ENCODE measurements at places on chromosomes 12 and 14.

DNA sequence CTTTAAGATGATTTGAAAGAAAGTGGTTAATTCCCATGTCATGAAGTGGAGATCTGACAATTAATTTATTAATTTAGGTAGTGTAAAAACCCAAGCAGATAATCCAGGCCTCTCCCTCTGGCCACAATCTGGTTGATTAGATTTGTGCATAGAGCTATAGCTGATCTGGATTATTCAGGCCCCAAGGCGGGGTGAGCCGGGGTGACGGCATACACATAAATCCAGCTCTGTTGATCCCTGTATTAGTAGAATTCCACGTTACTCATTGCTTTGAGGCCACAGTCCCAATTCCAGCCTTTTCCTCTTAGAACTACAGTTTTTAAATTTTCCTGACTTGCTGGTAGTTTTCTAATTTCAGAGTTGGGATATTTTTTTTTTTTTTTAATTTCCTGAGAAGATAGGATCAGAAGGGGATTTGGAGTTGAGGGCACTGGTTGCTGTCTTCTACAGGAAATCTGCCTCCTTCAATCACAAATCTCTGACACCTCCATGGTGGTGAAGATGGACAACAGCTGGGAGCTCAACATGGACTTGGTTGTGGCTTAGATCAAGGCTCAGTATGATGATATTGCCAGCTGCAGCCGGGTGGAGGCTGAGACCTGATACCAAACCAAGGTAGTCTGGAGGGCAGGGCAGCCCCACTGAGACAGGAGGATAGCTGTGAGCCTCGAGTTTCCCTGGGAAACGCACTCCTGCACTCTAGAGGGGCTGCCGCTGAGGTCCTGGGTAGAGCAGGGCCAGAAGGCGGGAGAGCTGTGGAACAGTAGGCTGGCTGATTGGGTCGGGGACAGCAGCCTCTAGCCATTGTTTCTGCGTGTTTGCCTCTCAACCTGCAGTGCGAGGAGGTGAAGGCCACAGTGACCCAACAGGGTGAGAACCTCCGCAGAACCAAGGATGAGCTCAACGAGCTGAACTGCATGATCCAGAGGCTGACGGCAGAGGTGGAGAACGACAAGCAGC lies 19.4 kb downstream of the KRT85 start:
- no peak for DNase-seq

DNA sequence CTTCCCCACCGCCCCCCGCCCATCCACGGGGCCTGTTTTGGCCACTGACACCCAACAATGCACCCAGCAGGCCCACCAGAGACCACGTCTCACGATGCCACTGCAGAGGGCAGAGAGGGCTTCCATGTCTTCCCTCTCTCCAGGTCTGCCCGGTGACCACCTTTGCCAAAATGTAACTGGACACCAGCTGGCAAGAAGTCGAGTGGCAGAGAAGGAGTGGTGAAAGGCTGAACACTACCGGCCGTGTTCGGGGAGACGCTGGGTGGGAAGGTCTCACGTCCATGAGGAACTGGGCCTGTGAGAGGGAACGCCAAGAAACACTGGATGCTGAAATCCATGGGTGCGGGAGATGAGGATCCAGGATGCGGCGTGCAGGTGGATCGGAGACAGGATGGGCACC lies 308.2 kb downstream of the ADGRD1 start:
- no peak for DNase-seq

DNA sequence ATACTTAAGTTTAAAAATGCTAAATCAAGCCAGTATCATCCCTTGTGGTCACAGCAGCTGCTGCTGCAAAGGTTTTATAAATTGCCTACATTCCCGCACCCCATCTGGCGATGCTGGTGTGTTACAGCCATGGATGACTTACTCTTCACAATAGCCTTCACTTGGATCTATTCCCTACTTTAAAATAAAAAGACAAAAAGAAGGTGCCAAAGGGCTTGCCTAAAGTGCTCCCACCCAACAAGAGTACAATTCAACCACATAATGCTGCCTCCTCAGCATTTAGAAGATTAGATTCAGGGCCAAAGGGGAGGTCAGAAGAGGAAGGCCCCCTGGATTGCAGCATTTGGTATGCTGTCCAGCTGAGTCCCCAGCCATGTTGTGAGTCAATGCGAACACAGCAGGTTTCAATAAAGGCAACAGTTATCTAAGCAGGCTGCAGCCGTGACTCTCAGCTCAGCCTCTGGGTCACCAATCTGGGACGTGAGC lies 176.1 kb downstream of the DAD1 start:
- DNase-seq = no peak

GRCh38 chr12:81203671-81204204 lies 125.9 kb downstream of the ACSS3 start:
- no peak for DNase-seq

- peak; percentile 21 for DNase-seq
Measured at GRCh38 chr14:102778338-102779083, 1.3 kb downstream of the TRAF3 start.

DNA sequence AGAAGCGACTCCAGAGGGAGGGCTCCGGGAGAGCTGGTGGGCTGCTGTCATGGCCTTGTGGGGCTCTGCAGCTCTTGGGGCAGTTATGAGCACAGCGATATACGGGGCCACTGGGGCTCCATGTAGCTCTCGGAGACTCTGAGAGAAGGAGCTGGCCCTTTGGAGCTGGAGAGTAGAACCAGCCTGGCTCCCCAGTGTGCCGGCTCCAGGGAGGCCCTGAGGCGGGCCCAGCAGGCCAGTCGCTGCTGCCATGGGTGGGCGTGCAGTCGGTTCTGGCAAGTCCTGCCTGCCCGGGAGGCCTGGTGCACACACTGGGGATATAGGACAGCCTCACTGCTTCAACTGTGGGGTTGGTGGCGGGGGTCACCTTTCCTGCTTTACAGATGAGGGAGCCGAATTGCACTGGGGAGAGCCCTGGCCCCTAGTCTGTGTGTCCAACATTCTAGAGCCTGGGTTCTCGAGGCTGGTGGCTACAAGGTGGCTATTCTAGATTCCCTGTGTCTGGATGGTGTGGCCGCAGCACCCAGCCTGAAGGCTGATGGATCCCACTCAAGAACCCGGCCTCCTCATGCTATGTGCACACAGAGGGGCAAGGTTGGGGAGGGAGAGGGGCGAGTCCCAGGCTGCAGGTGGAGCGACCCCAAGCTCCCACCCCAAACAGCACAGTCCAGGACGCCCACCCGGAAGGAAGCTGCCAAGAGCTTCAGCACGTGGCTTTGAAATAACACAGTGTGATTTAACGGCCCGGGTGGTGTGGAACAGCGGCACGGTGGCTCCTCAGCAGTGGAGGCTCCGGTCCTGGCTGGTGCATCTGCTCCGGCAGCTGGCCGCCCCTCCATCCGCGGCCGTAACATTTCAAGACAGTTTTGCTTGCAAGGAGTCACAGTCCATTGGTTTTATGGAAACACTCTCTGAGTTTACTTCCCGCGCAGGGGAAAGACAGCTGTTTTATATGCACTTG lies 188.3 kb upstream of the C14orf180 start:
- DNase-seq = no peak

- DNase-seq = no peak
Measured at GRCh38 chr12:76998386-76998785, 67.0 kb downstream of the E2F7 start.

GRCh38 chr12:3445119-3445978 lies 45.7 kb upstream of the PRMT8 start:
- DNase-seq = no peak

DNA sequence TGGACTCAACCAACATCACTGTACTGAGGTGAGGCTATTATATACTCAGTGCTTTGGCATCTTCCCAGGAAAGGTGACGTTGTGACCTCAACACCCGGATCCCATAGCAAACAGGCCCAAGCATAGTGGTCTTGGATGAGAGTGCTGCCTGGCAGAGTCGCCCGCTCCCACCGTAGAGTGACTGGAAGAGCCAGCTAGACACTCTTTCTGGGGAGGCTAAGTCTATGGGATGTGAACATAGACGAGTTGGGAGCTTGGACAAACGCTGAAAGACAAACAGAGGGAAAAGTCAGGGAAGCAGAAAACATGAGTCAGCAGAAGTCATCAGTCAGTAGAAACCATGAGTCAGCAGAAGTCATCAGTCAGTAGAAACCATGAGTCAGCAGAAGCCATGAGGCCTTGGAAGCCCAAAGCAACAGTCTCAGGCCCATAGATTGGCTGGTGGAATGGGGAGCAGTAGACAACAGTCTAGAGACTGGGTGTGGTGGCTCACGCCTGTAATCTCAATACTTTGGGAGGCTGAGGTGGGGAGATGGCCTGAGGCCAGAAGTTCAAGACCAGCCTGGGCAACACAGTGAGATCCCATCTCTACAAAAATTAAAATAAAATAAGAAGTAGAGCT lies 66.4 kb upstream of the MAP1LC3B2 start:
- peak; percentile 37 for DNase-seq

DNA sequence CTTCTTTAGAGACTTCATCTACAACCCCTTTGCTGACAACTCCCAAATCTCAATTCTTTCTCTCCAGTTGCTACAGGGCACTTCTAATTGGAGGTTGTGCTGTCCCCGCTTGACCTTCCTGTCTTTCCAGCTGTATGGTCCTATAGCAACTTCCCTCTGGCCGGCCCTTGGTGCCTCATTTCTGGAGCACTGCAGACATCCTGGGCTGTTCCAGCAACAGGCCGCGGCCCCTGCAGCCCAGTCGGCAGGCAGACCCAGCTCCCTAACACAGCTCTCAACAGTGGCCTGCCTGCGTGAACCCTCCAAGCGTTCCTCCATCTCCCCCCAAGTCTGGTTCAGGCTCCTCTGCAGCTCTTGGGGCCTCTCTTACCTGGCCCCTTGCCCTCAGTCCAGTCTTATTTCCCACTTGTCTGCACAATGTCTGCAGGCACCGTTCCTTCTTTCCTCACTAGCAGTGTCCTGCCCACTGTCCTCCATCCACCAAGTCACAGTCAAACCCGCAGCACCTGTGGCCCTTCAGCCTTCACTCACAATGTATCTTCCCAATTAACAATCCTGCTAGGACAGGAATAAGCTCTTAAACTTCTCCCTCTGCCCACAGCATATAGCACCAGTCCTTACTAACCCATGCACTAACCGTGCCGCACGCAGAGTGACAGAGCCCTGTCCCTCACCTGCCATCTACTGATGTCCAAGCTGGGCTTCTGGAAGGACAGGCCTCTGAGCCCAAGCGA lies 1.6 kb upstream of the EML1 start:
- no peak for DNase-seq

- no peak for DNase-seq
Measured at GRCh38 chr12:105928436-105928835, 210.3 kb downstream of the NUAK1 start.

DNA sequence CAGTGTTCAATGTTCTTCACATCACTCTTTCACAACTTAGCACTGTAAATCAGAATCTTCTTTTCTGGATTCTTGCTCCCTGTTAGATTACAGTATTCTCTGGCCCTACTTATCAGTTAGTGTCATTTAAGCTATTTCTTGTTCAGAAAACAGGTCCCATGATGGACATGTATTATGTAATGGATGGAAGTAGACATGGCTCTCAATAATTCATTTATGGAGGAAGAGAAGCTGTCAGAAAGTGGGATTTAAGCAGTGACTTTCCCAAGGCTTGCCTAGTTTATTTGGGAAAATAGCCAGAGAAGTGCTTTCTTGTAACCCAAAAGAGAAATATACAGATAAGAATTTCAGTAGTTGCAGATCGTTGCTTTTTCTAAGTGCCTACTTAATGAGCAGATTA lies 1.6 kb downstream of the ERC1 start:
- DNase-seq = no peak

DNA sequence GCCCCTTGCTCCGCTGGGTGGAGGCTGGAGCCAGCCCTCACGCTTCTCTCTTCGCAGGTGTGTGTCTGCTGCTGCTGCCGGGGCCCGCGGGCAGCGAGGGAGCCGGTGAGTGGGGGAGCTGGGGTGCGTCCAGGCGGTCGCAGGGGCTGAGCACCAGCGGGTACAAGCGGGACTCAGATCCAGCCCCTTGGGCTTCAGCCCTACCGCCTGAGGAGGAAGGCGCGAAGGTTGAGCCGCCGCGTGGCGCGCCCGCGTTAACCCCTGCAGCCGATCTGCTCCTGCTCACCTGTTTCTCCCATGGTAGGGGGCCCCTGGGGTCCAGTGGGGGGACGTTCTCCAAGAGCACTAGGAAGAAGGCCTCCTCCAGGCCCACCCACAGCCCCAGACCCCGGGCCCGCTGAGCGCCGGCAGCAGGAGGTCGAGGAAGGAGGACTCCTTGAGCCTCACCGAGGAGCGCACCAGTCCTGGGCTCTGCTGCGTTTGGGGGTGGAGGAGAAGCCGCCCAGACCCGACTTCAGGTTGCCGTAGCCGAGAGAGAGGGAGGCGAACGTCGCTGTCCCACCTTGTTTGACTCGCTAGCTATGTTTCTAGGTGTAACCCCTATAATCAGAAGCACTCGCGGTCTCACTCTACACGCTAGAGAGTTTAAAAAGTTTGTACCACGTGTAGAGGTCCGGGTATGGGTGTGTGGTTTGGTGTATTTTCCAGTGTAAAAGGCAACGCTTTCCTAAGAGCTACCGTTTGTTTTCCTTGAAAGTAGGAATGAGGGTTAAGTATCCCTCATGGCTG lies 834 bp downstream of the COCH start:
- no peak for DNase-seq

DNA sequence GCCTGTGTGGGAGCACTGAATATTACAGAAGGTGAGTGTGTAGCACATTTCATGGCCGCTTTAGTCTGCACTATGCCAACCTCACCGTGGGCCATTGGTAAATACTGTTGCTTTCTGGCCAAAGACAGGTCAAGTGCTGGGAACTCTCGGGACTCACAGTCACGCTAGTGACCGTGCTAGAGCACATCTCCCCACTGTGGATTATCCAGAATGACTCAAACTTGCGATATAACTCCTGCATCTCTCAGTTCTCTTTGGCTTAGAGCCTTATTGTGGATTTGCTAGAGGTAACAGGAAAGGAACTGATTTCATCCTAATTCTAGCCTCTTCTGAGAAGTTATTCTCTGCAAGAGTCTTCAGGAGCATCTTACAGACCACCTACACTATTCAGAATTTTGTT lies 86.5 kb downstream of the DAD1 start:
- no peak for DNase-seq

- no peak for DNase-seq
Measured at GRCh38 chr14:60510951-60511599, 2.1 kb downstream of the SIX6 start.

- no peak for DNase-seq
Measured at GRCh38 chr12:132188916-132189325, 44.7 kb downstream of the NOC4L start.

DNA sequence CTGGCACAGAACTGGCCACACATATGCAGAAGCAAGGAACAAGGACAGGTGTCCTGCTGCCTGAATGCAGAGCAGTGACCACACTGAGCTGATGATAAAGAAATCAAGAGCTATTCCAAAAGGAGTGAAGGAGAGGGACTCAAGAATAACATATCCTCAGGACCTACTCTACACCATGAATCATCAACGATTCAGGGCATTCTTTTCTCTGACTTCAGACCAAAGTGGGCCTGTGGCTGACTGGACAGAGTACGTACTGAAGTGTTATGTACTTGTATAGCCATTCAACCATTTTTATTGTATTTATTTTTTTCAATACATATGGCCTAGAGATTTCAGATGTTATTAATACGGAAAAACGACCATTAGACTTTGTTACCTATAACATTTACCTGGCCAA lies 177.5 kb upstream of the TMTC1 start:
- no peak for DNase-seq

- DNase-seq = no peak
Measured at GRCh38 chr12:127582074-127582473, 684.9 kb upstream of the TMEM132C start.
